ENCODE measurements at places on chromosomes 5 and 9.
A peak's percentile ranks its signal among the peaks of the same experiment; 100 is the strongest.

DNA sequence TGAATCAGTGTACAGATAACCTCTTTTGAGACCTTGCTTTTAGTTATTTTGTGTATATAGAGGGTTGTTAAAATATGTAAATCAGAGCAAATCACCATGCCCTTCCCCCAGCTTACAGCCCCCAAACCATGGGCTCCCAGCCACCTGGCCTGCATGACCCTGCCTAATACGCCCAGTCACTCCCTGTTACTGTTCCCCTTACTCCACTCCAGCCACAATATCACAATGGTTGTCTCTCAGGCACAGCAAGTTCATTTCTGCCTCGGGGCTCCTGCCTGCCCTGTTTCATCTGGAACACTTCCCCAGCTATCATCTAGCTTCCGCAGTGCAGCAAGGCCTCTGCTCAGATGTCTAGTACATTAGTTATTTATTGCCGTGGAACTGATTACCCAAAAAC lies 5.0 kb upstream of the CARD19 start:
- DNase-seq, result no peak

DNA sequence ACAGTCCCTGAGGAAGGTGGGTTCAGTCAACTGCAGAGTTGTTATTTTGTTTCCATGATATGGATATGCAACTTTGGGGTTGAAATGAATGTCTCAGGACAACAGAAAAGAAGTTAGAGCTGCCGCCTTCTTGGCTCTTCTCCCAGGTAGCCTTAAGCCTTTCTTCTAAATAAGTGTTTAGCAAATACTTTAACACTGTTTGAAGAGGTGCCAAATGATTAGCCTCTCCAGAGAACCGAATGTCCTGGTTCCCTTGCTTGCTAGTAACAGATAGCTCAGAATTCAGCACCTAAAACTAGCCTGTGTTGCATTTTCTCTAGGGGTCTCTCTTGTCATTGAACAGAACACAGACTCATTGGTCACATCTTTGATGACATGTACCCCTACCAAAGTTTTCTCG lies 127.7 kb upstream of the PIK3R1 start:
- DNase-seq, result no peak

GRCh38 chr9:133888048-133888808 lies 103.9 kb downstream of the VAV2 start:
- peak; percentile 37 for DNase-seq

DNA sequence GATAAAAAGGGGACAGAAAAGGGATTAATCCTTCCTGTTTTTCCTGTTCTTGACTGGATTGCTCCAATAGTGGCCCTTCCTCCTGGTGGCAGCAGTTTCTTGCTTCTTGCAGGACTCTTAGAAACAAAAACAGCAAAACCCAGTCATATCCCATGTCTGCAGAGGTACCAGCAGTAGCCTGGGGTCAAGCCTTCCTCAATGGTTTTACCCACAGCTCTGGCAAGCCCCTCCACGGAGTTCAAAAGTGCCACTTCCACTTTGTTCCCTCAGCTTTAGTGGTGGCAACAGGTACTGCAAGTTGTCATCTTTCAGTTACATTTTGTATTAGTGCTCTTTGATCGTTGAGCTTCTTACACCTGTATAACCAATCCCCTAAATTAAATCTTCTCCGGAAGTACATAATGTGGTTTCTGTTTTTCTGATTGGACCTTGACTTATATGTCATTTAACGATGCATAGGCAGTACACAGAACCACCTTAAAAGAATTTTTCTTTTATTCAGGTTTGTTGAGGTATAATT lies 8.7 kb upstream of the RANBP6 start:
- peak; percentile 44 for DNase-seq

DNA sequence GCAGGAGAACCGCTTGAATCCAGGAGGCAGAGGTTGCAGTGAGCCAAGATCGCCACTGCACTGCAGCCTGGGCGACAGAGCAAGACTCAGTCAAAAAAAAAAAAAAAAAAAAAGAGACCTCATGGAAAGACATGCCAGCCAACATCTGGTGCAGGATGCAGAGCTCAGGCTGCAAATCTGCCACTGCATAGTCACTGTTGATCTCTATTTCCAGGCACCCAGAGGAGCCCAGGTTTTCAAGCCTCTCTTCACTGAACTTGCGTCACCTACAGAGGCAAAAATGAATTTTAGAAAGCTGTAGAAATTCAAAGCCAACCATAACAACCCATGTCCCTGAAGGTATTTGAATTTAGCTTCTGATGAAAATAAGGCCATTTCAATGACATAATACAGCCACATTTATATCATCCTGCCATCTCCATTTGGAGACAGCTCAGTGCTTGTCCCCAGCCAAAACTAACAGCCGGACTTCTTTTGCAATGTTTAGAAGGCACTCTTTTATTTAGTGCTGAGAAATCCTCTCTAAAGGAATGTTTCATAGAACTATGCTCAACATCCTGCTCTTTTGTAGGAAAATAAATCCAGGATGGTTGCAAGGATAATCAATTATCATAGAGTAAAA lies 113.3 kb downstream of the SNX18 start:
- DNase-seq, result no peak

- no peak for DNase-seq
Observed at GRCh38 chr9:92707530-92707929, 37.6 kb upstream of the IPPK start.

DNA sequence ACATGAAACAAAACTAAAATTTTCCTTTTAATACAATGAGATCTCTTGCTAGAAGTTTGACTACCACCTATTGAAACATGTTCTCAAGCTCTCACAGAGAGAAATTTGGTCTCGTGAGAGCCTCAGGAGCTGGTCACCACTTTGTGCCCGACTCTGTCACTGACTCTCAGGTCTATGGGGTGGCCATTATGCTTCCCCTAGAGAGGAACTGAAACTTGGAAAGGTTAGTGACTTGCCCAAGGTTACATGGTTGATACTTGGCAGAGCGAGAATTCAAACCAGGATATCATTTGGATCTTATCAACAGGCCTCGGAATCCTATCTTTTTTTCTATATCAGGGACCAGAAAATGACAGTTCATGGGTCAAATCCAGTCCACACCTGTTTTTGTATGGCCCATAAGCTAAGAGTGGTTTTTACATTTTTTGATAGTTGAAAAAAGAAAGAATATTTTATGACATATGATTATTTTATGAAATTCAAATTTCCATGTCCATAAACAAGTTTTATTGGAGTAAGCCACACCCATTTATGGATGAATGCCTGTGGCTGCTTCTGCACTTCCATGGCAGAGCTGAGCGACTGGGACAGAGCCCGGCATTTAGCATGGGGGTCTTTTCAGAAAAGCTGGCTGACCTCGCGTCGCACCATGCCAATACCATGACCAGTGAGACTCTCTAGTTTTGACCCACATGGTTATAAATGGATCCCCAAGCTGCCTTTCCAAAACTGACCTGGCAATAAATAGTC lies 44.8 kb upstream of the EQTN start:
- DNase-seq, result no peak

DNA sequence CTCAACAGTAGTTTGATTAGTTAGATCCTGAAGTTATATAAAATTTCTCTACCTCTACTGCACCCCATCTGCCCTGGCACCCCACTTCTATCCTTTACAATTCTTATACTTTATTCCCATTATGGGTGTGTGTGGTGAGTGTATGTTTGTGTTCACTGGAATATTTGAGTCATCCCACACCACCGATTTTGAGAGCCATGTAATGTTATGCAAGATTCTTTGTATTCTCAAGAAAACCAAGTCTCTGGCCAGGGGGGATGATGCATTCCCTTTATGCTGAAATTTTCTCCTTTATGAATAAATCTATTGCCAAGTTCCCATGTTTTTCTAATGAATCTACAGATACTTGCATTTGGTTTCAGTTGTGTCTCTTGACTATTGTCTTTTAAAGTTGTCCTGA lies 266.8 kb downstream of the ARHGEF28 start:
- no peak for DNase-seq

GRCh38 chr5:37002176-37002751 lies 125.7 kb downstream of the NIPBL start:
- no peak for DNase-seq

GRCh38 chr9:133563291-133563796 lies 28.8 kb downstream of the ADAMTSL2 start:
- DNase-seq, result no peak

- DNase-seq, result no peak
Observed at GRCh38 chr5:54446379-54446732, 9.1 kb upstream of the HSPB3 start.

- no peak for DNase-seq
Observed at GRCh38 chr5:132661231-132662003, 3.4 kb downstream of the IL13 start.

DNA sequence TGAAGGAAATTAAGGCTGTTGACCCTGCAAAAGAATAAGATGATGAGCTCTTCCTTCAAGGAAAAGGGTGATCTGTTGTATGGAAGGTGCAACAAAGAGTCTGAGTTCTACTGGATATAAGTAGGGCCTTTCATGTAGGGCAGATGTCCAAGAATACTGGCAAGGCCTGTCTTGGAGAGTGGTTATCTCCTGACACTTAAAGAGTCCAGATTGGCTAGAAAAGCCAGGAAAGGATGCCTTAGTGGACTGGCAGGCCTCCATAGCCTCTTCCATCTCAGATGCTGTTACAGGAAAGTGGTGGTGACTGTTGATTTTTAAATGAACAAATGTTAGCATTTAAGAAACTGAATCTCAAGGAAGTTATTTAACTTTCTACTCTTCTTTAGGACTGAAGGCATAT lies 396.2 kb downstream of the RAB3C start:
- no peak for DNase-seq

- DNase-seq, result no peak
Observed at GRCh38 chr5:89315286-89316100, 432.5 kb upstream of the MEF2C start.

DNA sequence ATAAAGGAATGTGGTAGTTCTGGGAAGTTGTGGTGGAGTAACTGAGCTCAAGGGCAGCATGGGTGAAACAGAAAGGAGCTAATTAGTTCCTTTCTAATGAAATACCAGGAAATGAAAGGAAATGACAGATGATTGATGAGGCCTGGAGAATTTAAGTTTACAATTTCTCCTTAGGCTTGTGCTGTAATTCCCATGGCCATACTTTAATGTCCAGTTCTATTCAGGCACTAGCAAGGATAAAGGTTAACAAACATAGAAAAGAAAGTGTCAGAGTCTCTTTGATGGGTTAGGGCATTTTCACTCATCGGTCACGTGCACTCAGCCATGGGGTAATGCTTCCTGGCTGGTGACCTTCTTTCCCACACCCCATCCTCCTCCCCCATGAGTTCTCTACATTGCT lies 70.3 kb downstream of the CTSL start:
- DNase-seq, result no peak

DNA sequence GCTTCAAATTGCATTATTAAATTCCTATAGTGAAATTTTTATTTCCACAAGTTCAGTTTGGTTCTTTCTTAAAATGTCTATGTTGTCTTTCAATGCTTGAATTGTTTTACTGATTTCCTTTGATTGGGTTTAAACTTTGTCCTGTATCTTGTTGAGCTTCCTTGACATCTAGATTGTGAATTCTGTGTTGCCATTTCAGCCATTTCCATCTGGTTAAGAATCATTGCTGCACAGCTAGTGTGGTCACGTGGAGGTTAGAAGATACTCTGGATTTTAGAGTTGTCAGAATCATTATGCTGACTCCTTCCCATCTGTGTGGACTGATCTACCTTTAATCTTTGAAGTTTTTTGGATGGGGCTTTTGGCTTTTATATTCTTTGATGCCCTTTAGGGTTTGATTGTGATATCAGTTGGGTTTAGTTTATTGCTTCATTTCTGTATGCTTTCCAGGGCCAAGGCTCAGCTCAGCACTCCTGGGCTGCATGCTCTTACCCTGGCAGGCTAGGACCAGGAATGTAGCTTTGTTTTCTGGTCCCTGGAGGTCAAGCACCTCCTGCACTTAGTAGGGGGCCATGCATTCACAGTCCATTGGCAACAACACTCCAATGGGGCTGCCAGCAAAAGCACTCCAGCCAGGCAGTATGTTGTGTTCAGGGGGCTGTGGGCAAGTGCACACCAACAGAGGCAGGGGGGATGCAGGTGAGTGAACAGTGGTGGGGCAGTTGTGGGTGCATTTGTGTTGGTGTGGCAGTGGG lies 141.4 kb downstream of the PRR16 start:
- no peak for DNase-seq

DNA sequence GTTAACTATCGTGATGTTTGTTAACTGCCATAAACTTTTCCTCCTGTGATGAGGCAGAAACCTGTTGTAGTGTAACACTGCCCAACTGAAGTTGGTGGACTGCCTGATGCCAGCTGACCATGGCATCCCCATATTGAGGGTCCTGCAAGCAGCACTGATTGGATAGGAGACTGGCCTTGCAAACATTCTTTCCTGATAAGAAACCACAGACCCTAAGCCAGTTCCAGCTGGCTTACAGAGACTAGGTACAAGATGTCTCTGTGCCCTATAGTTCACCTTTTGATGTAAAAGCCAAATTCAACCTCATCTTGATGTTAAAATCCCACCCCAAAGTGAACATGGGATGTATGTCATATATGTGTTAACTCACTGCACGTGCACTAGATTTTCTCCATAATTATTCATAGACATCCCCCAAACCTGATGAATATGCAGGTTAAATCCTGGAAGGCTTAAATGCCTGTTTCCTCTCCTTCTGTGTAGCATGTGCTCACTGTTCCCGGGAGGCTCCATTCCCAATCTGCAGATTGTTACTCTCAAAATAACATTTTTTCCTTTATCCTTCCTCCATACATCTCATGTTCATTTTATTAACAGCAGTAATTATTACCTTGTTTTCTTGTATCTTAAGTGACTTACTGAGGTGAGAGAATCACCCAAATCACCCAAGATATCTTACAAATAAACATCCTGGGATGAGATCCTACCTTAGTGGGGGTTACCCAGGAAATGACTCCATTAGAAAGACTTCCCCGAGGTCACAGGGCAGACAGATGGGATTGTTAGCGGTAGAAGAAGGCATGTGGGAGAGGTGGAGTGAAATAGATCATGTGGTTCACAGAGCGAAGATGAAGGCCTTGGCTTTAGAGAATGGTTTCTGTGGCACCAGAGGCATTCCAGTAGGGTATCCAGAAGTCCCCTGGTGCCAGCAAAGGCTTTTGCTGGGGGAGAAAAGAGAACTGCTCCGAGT lies 566.7 kb downstream of the CCDC171 start:
- no peak for DNase-seq

DNA sequence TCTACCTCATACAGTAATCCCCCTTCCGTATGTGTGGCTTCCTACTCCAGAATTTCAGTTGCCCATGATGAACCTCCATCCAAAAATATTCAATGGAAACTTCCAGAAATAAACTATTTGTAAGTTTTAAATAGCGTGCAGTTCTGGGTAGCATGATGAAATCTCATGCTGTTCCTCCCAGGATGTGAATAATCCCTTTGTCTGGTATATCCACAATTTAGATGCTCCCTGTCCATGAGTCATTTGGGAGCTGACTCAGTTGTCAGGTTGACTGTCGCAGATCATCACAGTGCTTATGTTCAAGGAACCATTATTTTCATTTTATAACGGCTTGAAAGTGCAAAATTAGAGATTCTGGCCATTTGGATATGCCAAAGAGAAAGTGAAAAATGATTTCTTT lies 290.1 kb upstream of the CDH9 start:
- DNase-seq, result no peak
